ENCODE measurements at places on chromosomes 6 and 20.

DNA sequence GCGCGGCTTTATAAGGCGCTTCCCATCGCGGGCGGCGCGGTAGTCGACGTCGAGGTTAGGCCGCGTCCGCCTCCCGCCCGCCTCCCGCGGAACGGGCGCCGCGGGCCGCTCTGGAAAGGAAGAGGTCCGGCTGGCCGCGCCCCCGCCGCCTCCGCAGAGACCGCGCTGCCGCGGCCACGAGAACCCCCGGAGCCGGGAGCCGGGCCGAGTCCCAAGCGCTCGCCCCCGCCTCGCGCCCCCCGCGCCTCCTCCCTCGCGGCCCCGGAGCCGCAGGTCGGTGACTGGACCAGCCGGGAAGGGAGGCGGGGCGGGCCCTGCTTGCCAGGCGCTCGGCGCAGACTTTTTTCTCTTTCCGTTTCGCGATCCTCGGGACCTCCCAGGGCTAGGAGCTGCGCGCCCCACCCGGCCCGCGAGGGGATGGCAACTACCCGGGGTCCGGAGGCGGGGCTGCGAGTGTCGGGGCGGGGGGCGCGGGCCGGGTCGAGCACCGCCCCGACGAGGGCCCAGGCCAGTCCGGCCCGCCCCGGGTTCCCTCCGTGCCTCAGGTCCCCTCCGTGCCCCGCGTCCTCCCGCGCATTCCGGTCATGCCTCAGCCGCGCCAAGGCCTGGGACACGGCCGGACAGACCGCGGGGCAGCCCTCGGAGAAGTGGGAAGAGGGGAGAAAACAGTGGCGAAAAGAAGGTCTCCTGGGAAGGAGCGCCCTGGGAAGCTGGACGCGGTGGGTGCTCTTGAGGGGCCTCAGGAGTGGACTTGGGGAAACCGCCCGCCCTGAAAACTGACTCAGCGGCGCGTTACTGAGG is 417 bp upstream of the PXDC1 start:
- DNase-seq = peak; percentile 60

GRCh38 chr6:5894357-5894756 is 112.4 kb downstream of the NRN1 start:
- no peak for DNase-seq

DNA sequence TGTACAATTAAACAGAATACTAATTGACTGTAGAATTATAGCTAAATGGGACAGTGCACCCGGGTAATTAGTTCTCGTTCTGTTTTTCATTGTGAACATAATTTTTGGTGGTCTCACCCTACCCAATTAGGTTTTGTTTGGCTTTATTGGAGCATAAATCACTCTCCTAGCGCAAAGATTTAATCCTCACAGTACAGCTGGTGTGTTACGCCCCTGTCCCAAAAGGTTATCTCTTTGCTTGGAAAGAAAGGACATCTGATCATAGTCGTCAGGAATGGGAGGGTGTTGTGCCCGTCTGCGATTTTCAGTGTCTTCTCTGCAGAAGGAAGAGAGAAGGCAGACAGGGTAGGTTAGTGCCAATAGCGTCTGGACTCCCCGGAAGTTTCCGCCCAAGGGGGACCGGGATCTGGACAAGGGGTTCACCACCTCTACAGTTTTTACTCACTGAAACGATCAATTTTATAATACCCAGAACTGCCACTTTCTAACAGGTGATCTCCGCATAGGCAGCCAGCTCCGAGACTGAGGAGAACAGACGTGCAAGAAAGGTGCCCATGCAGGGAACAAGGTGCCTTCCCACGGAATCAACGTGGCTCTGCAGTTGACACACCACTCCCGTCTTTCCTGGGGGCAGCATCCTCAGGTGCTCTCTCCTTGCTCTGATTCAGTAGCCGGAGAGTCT is 617.4 kb upstream of the CDH4 start:
- DNase-seq = no peak

- DNase-seq = no peak
Measured at GRCh38 chr6:38688579-38689087, 14.3 kb downstream of the GLO1 start.

DNA sequence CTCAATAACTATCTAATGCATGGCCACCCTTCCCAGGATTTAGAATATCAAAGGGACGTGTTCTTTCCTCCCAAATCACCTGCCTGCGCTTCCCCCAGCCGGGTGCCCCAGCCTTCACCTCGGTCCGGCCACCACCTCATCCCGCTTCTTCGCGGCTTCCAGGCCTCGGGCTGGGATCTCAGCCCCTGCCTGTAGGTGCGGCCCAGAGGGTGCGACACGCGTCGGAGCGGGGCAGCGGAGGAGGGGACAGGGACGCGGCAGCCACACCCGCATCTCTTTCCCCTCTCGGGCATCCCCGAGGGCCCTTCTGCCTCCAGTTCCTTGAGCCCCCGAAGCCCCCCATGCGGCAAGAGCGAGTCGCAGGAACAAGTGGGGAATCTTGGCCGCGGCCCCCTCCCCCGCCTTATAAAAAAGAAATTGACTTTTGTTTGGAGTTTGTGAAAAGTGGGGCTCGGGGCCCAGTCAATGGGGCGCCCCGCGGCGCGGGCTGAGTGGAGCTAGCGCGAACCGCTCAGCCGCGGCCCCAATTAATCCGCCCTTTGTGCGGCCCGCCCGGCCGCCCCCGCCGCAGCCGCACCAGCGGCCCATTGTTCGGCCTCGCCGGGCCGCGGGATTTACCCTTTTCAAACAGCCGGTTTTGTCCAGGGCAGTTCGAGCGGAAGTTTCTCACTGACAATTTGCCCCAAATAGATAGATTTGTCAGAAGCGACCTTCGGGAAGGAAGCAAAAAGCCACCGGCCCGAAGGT is 8.4 kb upstream of the NR2E1 start:
- DNase-seq = no peak

GRCh38 chr6:84350397-84350796 is 123.0 kb upstream of the CEP162 start:
- DNase-seq = no peak

DNA sequence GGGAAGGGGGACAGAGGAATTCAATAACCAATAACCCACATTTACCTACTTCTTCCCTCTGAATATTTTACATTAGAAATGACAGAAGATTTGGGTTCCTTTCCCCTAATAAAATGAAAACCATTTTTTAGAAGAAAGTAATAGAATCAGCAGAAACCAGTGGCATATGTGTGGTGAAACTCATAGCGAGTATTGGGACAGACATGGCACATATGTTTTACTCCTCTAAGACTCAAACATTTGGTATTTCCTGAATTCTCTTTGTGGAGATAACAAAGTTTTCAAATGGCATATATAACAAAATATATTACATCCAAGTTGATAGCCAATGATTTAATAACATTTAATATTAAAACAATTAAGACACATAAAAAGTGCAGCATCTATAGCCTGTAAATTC is 12.9 kb upstream of the BEND3 start:
- no peak for DNase-seq

- no peak for DNase-seq
Measured at GRCh38 chr6:75748743-75749538, at the start of gene MYO6. TSS of gene MYO6 (plus strand) at chr6:75749239. CDS start at chr6:75817548, 68,309 bp downstream.

- DNase-seq = no peak
Measured at GRCh38 chr6:32890831-32891230, 36.8 kb downstream of the PSMB9 start.

- no peak for DNase-seq
Measured at GRCh38 chr6:7373739-7374138, 15.8 kb downstream of the CAGE1 start.

- no peak for DNase-seq
Measured at GRCh38 chr6:93222071-93222851, 197.1 kb downstream of the EPHA7 start.

DNA sequence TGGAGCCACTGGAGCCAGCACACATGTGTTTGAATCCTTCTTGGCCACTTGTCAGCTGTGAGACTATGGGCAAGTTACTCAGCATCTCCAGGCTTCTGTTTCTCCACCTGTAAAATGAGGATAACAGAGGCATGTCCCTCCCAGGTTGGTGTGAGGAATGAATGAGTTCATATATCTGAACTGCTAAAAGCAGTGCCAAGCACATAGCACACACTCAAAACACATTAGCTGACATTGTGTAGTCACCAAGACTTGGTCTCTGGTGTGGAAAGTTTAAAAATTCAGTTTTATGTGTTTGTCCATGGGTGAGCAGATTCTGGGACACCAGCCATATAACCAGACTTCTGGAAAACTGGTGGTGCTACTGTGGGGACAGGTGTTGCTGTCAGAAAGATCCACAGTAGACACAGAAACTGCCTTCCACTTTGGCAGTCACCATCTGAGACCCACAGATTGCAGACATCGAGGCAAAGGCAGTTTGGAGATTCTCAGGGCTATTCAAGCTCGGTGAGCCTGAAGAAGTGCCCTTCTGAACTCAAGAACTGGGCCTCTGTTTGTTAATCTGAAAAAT is 115.8 kb downstream of the MRPL14 start:
- DNase-seq = no peak

- DNase-seq = no peak
Measured at GRCh38 chr6:132244744-132245143, 156.5 kb downstream of the MOXD1 start.

DNA sequence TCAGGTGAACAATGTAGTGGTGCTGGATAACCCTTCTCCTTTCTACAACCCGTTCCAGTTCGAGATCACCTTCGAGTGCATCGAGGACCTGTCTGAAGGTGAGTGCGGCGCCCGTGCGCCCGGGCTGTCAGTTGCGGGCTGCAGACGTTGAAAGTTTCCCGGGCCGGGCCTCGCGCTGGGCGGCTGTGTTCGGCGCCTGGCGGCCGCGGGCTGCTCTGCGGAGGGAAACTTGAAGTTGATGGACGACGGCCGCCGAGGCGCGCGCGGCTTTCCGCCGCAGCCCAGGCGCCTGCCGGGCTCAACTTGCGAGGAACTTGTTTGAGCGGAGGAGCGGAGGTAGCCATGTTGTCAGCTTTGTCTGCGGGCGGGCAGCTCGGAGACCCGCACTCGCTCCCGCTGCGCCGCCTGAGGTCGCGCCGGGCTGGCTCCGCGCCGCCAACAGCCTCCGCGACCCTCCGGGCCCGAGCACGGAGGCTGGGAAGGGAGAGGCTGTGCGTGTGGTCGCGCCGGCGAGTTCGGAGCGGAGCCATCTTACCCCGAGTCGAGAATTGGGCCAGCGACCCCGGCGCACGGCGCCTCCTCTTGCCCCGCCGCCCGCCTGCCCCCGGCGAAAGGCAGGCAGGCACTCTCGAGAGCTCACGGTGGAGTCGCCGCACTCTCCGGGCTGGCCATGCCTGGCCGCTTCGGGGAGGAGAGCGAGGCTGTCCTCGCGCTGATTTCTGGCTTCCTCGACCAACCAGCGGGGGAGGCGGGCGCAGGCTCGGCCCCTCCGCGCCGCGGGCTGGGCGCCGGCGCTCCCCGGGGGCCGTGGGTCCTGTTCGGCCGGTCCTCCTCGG is 691 bp downstream of the ASF1A start:
- DNase-seq = no peak
